ENCODE measurements at places on chromosomes 1 and 21. TPM values are rescaled to one million over a fixed set of nuclear protein-coding genes. Genes with fewer than 3 reads are reported as not detected.

ANXA9 gene
- total RNA-seq = not detected

PADI4 gene
- 0.17 TPM for total RNA-seq

AIM2 gene
- 52.9 TPM for total RNA-seq

CR1L gene
- total RNA-seq = not detected

KCNE2 gene
- not detected for total RNA-seq

PLA2G2C gene
- total RNA-seq = 0.44 TPM

OR10Z1 gene
- not detected for total RNA-seq

OR2T1 gene
- not detected for total RNA-seq

C4BPA gene
- not detected for total RNA-seq

PDZK1 gene
- not detected for total RNA-seq

PFDN2 gene
- total RNA-seq = 147 TPM

ERICH3 gene
- total RNA-seq = not detected

RHOU gene
- 0.49 TPM for total RNA-seq

SMCP gene
- total RNA-seq = not detected

TFAP2E gene
- 0.47 TPM for total RNA-seq

DVL1 gene
- 72.2 TPM for total RNA-seq

EXO5 gene
- total RNA-seq = 18.2 TPM

OR2L5 gene
- not detected for total RNA-seq

NTNG1 gene
- total RNA-seq = not detected

DIO1 gene
- total RNA-seq = not detected

FCAMR gene
- not detected for total RNA-seq

PLEKHA6 gene
- 0.21 TPM for total RNA-seq

INSRR gene
- total RNA-seq = 0.78 TPM

ZNF695 gene
- 0.57 TPM for total RNA-seq

RHD gene
- total RNA-seq = not detected

PGBD5 gene
- not detected for total RNA-seq

NCMAP gene
- not detected for total RNA-seq

S100A7 gene
- total RNA-seq = not detected

MORC3 gene
- 23.5 TPM for total RNA-seq

PYHIN1 gene
- total RNA-seq = 19.5 TPM

AK4 gene
- 108 TPM for total RNA-seq

HDGF gene
- 374 TPM for total RNA-seq

KLHDC9 gene
- total RNA-seq = not detected

OR10J1 gene
- not detected for total RNA-seq

C1orf174 gene
- 45.1 TPM for total RNA-seq

KPRP gene
- not detected for total RNA-seq

SELENOF gene
- 198 TPM for total RNA-seq

SPRR2G gene
- not detected for total RNA-seq

GPR89B gene
- total RNA-seq = 15.2 TPM

PTGER3 gene
- 1.4 TPM for total RNA-seq

FLG2 gene
- not detected for total RNA-seq

YY1AP1 gene
- total RNA-seq = 62.2 TPM

C1orf115 gene
- not detected for total RNA-seq

MCOLN2 gene
- total RNA-seq = 117 TPM

ADGRB2 gene
- total RNA-seq = 0.13 TPM

Data from activated T-helper 1 cell treated with anti-CD3 and anti-CD28 coated beads, Interleukin-12 subunit alpha, Interleukin-12 subunit beta, Interleukin-2, Interleukin-4 antibody, amounts not matched to agents 30 ng/mL and 10 ng/mL and 1 ng/mL, durations not matched to agents 14 hours and 24 hours and 36 hours (primary cell).